ENCODE measurements at places on chromosomes 11 and 22.

- DNase-seq: no peak
Measured at GRCh38 chr11:123702139-123702538, 39.3 kb downstream of the ZNF202 start.

GRCh38 chr22:46748908-46749675, 11.0 kb upstream of the CERK start:
- peak; percentile 64 for DNase-seq

DNA sequence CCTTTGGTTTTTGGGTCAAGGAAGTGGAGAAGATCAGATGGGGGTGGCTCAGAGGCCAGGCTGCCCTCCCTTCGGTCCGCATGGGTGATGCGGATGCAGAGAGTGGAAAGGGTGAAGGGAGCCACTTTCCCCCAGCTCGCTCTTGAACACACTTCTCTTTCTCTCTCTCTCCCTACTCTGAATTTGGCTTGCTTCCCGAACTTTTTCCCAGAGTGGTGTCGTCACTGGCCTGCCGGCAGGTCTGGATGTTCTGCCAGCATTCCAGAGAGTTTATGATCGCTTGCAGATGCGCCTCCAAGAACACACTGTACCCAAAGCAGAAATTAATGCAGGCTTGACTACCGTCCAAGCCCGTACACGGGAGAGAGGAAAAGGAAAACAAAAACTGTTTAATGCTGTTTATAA, 103.2 kb downstream of the ZBTB16 start:
- no peak for DNase-seq

GRCh38 chr11:75189911-75190310, 39.0 kb downstream of the SLCO2B1 start:
- no peak for DNase-seq

DNA sequence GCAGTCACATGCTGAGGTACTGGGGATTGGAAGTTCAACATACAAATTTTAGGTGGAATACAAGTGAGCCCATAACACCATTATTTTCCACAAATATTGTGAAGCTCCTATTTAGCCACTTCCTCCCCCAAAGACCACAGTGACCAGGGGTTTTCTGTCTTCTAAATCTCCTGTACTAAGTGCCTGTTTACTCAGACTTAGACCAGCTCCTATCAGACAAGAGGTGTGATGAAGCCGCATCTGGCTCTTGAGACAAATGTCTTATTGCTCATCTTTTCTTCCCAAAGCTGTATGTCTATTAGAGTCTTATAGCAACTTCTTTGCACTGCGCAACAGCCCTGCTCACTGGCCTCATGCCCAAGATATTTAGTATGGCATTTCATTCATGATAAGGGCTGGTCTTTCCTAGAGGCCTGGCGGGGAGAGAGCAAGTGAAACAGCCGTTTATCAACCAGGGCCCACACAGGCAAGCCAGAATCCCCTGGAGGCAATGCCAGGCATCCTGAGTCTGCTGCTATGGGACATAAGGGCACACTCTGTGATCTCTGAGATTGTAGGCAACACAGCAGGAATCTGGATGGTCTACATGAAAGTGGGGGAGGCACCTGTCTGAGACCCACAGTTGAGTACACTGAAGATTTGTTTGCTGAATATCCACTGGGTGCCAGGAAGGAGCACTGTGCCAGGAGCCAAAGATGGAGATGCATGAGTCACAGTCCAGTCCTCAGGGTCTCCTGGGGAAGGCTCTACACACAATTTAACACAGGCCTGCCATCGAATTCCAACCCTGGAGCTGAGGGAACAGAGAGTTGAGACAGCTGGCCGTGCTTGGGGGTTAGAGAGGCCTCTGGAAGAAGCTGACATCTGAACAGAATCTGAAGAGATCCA, 78.5 kb upstream of the NCAM1 start:
- DNase-seq: no peak

- no peak for DNase-seq
Measured at GRCh38 chr22:28547132-28547842, 132.4 kb downstream of the TTC28 start.

DNA sequence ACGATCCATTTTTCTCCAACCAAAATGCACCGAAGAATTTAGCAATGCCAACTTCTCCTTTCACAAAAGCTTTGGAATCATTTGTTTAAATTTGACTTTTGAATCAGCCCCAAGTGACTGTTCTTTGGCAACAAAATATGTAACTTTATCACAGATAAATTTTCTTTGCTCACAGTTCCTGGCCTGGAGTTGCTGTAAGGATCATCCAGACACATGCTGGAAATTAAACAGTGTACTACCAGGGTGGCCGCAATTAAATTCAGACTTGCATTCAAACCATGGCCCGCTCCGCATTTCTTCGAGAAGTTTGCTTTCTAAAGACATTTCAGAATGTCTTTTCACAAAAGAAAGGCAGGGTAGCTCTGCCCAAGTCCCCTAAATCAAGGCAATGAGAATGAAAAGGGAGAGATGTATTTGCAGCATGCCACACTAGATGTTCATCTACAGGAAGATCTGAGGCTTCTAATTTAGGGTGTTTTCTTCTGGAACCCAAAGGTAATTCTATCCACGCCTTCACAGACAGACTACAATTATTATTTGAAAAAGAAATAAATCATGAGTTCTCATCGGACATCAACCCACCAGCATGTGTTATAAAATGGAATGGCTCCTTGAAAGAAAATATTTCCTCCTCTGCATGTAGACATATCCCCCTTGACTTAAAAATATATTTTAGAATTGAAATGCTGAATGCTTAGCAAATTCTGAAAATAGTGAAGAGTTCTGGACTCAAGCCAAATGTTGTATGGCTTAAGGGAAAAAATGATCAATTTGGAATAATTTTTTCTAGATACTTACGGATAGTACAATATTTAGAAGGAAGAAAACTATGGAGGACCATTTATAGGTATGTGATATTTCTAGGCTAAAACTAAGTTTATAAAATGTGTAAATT, 189.7 kb upstream of the BLID start:
- DNase-seq: no peak

- no peak for DNase-seq
Measured at GRCh38 chr11:13745165-13745564, 76.7 kb downstream of the FAR1 start.

- no peak for DNase-seq
Measured at GRCh38 chr11:44140372-44140771, 44.9 kb downstream of the EXT2 start.

GRCh38 chr11:110828086-110828485, 115.8 kb upstream of the ARHGAP20 start:
- DNase-seq: no peak

- peak; percentile 63 for DNase-seq
Measured at GRCh38 chr11:45180848-45181192, 34.4 kb downstream of the PRDM11 start.

GRCh38 chr11:65814131-65814985, 19.4 kb upstream of the SNX32 start:
- no peak for DNase-seq

GRCh38 chr11:113572136-113572735, 97.0 kb upstream of the DRD2 start:
- no peak for DNase-seq

DNA sequence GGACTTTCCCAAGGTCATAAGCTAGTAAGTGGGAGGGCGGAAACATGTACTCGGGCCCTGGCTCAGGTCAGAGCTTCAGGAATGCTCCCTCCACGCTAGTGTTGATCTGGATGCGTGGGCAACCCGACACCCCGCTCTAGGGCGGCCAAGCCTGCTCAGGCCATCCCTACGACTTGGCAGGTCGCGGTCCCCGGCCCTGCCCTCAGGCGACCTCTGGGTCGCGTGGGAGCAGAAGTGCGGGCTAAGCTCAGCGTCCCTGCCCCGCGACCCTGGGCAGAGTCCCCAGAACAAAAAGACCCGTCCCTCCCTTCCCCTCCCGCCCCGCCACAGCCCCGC, 781 bp upstream of the TEF start:
- no peak for DNase-seq

- no peak for DNase-seq
Measured at GRCh38 chr11:12123799-12124198, 13.4 kb downstream of the MICAL2 start.

- no peak for DNase-seq
Measured at GRCh38 chr11:28144808-28145207, 36.6 kb downstream of the METTL15 start.

DNA sequence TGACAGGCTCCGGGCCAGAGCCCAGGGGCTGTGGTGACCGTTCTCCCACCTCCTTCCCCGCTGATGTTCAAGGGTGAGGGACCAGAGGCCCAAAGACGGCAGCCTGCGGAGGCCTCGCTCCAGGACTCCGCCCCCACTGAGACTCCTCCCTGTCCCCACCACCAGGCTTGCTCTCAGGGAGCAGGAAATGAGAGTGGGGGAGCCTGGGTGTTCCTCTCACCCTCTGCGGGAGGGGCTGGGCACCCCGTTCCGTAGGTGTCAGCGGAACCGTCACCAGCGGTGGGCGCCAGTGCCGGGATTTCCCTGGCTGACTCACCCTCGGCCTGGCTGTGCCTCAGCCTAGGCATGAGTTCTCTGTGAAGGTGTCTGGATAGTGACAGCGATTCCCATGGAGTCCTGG, 15.7 kb downstream of the DAGLA start:
- DNase-seq: peak; percentile 92

DNA sequence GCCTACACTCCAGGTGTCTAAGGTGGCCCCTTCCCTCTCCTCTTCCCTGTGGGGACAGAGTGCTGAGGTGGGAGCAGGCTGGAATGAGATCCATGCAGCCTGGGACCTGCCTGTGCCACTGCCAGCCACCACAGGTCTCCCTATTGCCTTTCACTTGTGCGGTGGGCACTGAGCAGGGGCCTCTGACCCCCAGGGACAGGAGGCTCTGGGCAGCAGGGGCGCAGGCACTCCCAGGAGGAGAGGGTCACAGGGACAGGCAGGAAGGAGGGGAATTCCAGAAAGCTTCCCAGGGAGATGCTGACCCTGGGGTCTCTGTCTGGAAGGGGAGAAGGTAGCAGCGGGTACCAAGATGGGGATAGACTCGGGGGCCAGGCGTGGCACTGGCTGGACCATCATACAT, 228.5 kb upstream of the B3GAT1 start:
- no peak for DNase-seq

DNA sequence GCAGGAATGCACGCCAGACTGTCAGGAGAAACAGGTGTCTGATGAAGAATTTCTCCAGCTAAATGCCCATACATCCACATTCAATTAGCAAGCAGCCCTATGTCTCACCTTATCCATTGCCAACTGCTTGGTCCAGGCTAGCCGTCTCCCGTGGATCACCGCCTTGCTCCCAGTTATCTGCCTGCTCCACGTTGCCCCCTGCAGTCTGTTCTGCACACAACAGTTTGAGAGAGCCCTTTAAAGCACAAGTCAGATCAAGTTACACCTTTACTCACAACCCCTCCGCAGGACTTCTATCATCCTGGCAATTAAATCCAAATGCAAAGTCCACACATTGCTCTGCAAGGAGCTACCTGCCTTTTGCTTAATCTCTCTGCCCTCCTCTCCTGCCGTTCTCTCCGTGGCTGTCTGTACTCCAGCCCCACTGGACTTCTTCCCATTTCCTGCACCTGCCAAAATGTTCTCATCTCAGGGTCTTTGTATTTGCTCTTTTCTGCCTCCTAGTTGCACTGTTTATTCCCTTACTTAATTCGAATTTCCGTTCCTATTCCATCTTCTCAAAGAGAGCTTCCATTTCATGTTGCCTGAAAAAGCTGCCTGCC, 185.3 kb upstream of the LARGE1 start:
- DNase-seq: peak; percentile 47

- no peak for DNase-seq
Measured at GRCh38 chr22:49738006-49738405, 89.7 kb downstream of the BRD1 start.

DNA sequence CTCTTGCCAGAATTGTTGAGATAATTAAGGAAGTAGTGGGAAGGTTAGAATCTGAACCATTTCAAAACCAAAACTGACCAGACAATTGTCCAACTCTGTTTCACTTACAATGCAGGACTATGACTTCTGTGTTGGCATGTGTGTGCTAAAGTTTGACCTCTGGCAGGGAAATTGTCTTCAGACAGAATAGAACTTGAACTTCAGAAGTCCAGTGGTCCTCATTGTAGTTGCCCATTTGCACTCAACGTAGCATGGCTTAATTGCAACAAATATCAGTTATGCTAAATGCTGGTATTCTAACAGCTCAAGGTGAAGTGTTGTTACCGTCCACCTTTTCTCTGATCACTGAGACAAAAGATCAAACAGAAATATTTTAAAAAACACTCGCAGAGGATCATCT, 47.2 kb downstream of the BLID start:
- DNase-seq: no peak

- DNase-seq: no peak
Measured at GRCh38 chr22:17918840-17919239, 105.5 kb downstream of the MICAL3 start.

- DNase-seq: no peak
Measured at GRCh38 chr11:41289408-41289807, 170.0 kb downstream of the LRRC4C start.

GRCh38 chr11:34149786-34150185, 44.4 kb downstream of the NAT10 start:
- no peak for DNase-seq

DNA sequence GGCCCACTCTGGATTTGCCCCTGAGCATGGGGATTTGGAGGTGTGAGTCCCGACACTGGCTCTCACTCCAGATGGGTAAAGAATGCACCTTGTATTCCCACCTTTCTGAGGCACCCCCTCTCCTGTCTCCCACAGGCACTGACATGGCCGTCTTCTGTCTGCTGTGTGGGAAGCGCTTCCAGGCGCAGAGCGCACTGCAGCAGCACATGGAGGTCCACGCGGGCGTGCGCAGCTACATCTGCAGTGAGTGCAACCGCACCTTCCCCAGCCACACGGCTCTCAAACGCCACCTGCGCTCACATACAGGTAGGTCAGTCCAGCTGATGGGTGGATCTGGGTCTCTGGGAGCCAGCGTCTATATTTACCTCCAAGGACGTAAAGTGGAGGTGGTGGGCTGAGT, 54.2 kb upstream of the NNMT start:
- no peak for DNase-seq

DNA sequence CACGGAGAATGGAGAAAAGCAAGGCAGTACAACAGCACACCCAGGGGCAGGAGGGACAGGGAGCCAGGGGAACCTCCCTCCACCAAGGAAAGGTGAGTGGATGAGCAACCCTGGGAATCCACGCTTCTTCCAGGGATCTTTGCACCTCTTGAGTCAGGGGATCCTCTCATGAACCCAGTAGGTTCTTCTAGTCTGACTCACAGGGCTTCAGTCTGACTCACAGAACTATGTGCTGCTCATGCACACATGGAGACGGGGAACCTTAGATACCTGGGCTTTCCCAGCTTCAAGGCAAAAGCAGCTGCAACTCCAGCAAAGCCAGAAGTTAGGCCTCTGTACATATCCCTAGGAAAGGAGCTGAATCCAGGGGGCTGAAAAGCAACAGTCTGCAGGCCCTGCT, 1021.4 kb upstream of the TENM4 start:
- no peak for DNase-seq

GRCh38 chr11:898540-899190, 11.9 kb downstream of the CHID1 start:
- no peak for DNase-seq

- no peak for DNase-seq
Measured at GRCh38 chr11:44973632-44974401, 23.1 kb upstream of the TP53I11 start.

- no peak for DNase-seq
Measured at GRCh38 chr11:83471831-83472727, 185.9 kb upstream of the CCDC90B start.

All from stimulated activated effector memory CD8-positive, alpha-beta T cell treated with anti-CD3 and anti-CD28 coated beads, Interleukin-12 subunit alpha, Interleukin-12 subunit beta, amount 100 ng/mL, for 72 hours (primary cell).